ENCODE measurements at places on chromosomes 2 and 18.

DNA sequence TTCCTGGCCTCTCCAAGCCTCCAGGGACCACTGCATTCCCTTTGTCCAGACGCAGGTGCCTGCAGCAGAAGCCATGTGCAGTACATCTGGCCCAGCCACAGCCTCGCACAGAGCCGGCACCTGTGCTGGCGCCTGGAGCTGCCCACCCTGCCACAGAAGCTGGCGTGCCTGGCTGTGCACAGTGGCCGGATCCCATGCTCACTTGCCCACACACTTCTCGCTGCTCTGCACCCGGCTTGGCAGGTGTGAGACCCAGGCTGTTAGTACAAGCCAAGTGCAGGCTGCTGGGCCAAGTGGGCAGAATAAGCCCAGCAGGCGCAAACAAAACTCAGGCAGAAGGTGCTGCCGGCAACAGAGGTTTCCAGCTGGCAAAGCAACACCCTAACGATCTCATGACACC, 124.5 kb upstream of the CCDC150 start:
- no peak for DNase-seq

DNA sequence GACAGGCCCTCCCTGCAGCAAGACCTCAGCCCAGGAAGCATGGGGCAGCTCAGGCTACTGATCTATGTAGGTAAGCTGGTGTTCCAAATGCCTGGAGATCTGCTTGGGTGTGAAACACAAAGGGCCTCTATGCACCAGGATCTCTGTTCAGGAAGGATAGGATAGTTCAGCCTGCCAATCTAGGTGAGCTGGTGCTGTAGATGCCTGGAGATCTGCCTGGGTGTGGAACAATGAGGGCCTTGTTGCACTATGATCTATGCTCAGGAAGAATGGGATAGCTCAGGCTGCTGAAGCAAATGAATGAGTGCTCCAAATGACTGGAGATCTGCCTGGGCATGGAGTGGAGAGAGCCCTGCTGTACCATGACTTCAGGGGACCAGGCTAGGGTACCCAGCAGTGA, 48.9 kb upstream of the MYL1 start:
- DNase-seq, result peak; percentile 12

DNA sequence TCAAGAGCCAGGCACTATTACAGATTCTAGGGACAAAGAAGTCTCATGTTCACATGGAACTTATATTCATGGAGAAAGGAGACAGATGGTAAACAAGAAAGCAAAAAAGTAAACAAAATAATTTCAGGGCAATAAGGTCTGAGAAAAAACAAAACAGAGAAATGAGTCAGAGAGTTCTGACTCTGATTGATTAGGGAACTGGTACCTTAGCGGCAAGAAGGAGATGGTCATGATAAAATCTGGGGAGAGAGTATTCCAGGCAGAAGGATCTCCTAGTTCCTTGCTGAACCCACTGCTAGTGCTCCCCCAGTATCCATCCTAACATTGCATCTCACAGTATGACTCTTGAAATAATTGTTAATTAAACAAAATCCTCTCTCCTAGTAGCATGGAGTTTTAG, 161.8 kb upstream of the KLF7 start:
- no peak for DNase-seq

DNA sequence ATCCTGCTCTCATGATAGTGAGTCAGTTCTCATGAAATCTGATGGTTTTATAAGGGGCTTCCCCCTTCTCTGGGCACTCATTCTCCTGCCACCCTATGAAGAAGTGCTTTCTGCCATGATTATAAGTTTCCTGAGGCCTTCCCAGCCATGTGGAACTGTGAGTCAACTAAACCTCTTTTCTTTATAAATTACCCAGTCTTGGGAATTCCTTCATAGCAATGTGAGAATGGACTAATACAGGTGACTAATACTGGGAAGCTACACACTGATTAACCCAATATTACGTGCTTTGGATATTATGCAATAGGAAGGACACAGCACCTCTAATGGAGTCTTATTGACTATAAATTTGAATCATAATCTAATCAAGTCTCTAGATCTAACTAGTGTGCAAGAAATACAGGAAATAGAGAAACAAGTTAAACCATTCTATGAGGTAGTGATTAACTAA, 107.2 kb upstream of the ETAA1 start:
- DNase-seq, result peak; percentile 46

- no peak for DNase-seq
Observed at GRCh38 chr18:2917259-2918047, 70.6 kb downstream of the EMILIN2 start.

DNA sequence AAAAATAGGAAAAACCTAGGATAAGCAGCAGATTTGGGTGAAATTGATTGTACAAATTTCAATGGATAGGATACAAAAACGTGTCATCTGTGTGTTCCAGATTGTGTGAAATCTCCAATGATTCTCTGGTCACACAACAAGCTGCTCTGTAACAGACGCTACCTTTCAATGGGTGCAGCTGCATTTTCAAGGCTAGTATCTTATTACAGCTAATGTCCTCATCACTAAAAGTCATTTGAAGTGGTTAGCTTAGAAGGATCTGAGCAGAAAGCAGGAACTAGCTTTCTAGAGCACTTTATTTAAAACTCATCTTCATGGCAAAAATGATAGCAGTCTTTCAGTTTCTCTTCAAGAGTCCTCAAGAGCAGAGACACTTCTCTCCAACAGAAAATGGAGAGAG, 364.6 kb downstream of the LRP1B start:
- no peak for DNase-seq

- DNase-seq, result peak; percentile 72
Observed at GRCh38 chr2:27496357-27497287, at the start of gene GCKR. GCKR (plus strand) TSS chr2:27496839; CDS start chr2:27496905, 66 bp downstream.

DNA sequence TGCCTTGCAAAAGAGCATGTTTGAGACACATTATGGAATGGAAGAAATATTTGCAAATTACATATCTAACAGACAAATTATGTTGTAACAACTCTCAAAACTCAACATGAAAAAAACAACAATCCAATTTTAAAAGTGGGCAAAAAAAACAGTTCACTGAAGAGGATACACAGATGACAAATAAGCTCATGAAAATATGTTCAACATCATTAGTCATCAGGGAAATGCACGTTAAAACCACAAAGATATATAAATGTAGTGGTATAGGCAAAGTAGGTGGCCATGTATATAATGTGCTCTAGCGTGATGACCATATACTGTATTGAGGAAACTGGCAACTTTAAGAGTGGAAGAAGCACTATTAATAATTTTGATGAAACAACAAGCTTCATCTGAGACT, 220.1 kb downstream of the IRS1 start:
- DNase-seq, result no peak

DNA sequence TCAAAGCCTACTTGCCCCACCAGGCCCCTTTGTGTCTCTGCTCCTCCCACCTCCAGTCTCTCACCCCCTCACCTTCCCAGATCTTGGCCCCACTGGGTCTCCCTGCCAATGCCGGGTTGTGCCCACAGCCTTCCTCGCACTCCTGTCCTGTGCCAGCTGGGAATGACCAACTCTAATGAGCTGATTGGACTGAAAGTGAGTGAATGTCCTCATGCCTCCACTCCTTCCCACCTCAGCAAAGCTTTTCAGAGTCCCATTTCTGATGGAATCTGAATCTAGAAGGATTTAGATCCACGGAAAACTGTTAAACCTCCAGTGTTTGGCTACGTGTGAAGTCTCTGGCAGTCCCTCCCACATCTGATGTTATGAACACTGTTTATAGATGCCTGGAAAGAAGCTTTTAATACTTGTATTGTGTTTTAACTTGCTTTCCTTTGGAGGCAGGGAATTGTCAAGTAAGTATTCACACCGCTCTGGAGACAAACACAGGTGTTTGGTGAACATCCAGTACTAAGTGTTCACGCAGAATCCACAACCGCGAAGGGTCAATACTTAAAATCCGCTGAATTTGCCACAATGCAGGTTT, 103.9 kb downstream of the RTN4 start:
- DNase-seq, result no peak

- no peak for DNase-seq
Observed at GRCh38 chr2:135783439-135783838, 41.8 kb downstream of the UBXN4 start.

DNA sequence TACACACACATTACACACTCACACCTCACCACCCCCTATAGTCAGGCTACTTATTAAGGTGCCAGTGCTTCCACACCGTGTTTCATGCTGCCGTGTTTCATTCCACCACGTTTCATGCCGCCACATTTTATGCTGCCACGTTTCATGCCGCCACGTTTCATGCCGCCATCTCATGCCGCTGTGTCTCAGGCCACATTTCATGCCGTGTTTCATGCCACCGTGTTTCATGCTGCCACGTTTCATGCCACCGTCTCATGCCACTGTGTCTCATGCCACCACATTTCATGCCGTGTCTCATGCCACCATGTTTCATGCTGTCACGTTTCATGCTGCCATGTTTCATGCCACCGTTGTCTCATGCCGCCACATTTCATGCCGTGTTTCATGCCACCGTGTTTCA, 65.1 kb downstream of the MBOAT2 start:
- DNase-seq, result no peak

DNA sequence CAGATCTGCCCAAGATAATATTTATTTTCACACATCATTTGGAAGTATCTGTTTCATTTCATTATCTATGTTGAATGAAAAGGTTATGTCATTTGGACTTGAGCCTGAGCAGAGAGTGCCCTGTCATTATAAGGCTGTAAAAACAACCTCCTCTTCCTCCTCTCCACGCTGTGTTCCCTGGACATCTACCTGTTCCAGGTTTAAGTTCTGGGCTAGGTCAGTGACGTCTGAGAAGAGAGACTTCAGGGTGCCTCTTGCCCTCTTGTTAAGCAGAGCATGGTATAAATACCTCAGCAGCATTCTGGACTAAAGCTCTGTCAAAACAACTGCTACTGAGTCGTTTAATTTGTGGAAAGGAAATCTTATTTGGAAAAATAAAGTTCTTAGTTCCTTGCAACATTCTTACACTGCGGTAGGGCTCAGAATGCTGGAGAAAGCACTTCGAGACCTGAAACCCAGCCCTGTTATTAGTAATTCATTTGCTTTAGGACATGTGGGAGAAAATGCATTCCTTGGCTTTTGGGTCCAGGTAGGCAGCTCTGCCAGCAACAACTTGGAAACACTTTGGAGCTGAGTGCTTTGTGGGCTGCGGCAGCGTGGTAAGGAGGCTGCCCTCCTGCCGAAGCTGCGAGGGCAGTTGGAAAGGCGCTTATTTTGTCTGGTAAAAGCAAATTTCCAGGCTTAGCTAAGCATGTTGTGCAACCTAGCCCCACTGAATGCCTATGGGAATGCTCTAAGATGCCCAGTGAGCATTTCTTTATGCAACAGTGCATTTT, 91.8 kb upstream of the NEDD4L start:
- no peak for DNase-seq

DNA sequence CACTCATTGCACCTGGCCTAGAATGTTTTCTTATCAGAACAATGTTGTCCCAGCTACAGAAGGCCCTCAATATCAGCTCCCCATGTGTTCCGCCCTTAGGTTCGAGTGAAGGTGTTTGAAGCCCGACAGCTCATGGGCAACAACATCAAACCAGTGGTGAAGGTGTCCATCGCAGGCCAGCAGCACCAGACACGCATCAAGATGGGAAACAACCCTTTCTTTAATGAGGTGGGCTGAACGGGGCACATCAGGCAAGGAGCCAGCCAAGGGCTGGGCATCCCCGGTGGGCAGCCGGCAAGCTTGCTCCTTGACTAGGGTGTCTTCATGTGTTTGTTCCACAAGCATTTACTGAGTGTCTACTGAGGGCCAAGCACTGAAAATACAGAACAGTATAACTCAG, 9.2 kb downstream of the FER1L5 start:
- DNase-seq, result no peak

DNA sequence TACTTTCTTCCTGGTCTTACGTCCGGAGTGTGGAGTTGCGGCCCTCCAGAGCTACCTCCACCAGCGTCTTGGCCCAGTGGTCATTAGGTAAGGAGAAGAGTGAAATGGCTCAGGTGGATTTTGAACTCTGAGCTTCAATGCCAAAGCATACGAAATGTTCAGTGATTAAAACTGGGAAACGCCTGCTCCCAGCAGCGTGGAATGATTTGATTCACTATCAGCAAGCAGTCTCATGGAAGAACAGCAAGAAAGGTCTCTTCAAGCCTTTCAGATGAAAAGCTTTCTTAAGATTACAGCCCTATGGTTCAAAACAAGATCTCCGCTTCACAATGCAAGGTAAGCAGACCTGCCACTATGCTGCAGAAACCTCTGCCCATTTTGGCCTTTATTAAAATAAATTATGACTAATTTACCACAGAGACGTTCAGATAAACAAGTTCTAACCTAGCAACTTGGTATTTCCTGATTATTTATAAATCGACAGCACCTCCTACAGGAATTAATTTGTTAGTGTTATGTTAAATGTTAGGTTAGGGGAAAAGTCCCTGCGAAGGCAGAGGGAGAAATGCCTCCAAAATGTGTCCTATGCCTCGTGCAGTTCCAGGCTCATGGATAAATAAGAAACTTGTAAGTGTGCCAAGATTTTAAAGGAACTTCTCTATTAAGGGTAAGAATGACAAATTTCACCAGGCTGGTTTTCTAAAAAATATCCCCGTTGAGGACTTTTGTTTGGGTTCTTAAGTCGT, 10.1 kb downstream of the SP9 start:
- DNase-seq, result no peak

- peak; percentile 71 for DNase-seq
Observed at GRCh38 chr2:181586569-181587081, 70.3 kb downstream of the CERKL start.

DNA sequence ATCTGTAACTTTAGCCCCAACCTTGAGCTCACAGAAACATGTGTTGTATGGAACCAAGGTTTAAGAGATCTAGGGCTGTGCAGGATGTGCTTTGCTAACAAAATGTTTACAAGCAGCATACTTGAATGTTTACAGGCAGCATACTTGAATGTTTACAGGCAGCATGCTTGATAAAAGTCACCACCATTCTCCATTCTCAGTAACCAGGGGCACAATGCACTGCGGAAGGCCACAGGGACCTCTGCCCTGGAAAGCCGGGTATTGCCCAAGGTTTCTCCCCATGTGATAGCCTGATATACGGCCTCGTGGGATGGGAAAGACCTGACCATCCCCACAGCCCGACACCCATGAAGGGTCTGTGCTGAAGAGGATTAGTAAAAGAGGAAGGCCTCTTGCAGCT, 52.4 kb downstream of the LONRF2 start:
- DNase-seq, result no peak

DNA sequence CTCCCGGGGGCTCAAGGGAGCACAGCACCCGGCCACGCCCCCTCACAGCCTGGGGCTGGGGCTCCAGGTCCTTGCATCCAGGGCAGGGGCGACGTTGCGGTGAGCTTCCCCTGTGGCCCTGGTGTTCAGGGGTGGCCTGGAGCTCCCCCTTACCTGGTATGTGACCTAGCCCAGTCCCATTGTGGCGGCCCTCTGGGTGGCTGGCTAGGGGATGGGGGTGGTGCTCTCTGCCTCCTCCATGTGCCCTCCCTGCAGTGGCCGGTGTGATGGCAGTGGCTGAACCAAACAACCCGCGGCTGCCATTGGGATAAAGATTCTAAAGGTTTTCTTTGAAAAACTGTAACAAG, 288.3 kb downstream of the RDH14 start:
- no peak for DNase-seq

- peak; percentile 12 for DNase-seq
Observed at GRCh38 chr2:189287982-189288521, 108.5 kb upstream of the COL5A2 start.

DNA sequence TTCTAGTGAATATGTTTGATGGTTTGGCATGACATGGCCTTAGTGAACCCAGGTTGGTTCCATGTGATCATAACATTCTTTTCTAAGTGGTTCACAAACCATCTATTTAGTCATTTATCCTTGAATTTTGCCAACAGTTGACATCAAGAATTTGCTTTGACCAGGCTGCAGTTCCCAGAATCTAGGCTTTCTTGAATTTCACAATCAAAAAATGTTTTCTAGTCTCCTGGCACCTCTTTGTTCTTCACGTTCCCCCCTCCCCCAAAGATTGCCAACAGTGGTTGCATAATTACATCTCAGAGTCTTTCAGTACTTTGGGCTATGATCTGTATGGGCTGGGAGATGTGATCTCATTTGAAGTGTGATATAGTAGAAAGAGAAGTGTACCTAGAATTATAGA, 124.0 kb downstream of the GATA6 start:
- DNase-seq, result no peak

All from Calu3 (cell line).